ENCODE measurements at places on chromosomes 2 and 18.

DNA sequence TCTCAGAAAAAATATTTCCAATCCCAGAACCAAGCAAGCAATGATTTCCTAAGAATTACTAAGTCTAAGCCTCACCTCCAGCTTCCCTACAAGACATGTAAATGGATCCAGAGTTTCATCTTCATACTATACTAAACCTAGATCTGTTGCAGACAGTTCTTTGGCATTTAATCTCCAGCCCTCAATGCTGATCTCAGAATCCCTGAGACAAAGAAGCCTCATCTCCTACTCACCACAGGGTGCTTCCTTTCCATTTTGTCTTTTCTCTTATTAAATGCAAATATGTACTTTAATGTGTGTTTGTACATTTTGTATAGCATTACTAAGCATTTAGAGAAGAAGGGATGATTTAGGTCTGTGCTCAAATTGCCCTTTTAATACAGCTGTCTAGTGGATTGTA is 954.9 kb downstream of the TDRD15 start:
- DNase-seq: no peak

DNA sequence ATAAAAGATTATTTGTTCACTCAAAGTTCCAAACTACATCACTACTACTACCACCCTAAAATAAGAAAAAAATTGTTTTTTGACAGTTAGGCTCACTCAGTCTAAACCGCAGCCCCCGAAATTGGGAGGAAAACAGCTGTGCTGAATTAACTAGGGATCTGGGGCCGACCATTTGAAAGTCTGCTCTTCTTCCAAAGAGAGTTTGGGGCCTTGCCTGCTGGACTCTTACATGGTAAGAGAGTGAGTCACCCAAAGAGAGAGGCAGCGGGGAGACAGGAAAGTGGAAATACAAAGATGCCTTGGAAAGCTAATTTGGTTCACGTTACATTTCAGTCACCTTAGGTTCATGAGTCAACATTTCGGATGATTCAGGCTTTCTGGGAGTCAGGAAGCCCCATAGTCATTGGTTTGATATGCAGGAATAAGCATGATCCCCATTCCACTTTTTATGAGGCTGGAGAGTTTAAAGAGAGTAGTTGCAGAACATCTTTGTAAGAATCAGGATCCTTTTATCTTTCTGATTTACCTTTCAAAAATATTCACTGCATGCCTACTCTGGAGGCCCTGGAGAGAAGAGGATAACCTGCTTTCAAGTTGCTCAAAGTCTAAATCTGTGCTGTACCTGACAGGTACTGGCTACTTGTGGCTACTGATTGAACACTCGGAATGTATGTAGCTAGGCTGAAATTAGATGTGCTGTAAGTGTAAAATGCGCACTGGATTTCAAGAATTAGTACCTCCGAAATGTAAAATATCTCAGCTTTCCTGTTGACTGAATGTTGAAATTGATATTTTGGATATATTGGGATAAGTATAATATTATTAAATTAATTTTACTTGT is 995 bp upstream of the RTN4 start:
- DNase-seq: peak; percentile 95

GRCh38 chr2:85954590-85955458 is 66.0 kb upstream of the ST3GAL5 start:
- DNase-seq: peak; percentile 32

DNA sequence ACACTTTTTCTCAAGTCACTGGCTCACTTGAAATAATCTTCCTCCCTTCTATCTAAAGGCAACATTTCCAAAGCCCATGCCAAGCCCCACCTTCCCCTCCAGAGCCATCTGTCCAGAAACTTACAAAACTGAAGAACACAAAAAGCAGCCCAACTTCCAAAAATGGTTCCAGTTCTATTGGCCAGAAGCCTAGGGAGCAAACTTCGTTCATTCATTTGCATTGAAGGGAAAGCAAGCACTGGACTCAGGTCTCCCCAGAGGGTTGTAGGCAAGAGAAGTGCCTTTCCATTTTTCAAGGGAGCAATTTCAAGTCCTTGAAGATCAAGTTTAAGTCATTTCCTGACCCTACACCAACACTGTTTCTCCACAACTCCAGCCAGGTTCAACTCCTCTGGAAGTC is 585.0 kb downstream of the BCL11A start:
- DNase-seq: no peak

DNA sequence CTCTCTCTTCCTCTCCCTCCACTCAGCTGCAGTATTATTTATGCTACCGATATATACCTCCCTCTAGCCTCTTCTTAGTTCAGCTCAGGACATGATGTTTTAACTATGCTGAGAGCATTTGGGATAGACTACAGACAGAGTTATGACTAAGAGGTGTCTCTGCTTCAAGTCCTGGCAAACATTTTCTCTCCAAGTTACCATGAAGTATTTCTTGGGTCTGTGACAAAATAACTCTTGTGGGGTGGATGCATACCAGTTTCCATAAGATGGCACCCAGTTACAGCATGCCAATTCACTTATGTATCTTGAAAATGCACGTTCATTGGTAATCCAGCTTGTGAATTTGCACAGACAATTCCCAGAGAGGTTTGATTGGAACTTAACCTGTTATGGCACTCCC is 737.6 kb downstream of the SLC4A3 start:
- DNase-seq: no peak

- DNase-seq: no peak
Observed at GRCh38 chr18:23355206-23355605, 97.9 kb upstream of the RIOK3 start.

GRCh38 chr2:160139991-160140390 is 60.1 kb downstream of the ITGB6 start:
- DNase-seq: no peak

DNA sequence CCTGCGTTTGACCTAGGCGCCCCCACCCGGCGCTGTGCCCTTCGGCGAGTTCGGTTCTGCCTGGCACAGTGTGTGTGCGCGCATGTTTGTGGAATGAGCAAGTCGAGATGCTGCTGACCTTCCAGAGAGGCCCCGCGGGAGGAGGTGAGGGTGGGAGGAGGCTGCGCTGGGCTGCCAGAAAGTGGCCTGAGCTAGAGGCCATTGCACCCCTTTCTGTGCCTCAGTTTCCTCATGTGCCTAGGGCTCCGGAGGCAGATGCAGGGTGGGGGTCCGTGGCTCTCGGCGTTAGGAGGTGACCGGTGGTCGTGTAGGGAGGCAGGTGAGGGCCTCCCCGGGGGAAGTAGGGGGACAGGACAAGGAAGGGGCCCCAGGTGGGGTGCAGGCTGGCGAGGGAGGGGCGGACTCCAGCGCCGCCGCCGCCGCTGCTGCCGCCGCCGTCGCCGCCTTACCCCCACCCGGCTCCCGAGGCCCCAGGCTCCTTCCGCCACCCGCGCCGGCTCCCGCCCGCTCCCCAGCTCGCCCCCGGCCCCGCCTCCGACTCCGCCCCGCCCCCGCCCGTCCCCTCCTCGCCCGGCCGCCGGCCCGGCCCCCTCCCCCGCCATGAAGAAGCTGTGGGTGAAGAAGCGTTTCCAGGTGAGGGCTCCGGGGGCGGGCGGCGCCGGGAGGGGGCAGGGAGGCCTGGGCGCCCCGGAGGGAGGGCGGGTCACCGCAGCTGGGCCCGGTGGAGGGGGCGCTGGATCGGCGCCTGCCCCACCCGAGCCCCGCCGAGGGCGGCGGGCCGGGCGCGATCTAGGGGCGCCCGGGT is 7.0 kb downstream of the SPEG start:
- DNase-seq: peak; percentile 73

DNA sequence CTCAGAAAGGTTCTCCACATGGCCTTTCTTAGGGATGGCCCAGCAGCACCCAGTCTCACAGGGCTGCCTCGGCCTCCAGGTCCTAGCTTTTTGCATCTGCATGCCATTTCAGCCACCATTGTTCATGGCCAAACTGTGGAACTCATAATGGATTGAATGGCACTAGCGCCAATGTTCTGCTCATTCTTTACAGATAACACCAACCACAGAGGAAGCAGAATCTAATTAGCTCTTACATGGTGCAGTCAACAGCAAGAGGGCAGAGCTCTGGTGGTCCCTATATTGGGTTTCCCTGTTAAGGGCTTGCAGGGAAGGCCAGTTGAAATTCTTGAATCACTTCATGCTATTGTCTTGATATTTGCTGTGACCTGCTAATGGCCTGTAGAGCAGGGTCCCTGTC is 45.6 kb downstream of the ARL4C start:
- peak; percentile 27 for DNase-seq

DNA sequence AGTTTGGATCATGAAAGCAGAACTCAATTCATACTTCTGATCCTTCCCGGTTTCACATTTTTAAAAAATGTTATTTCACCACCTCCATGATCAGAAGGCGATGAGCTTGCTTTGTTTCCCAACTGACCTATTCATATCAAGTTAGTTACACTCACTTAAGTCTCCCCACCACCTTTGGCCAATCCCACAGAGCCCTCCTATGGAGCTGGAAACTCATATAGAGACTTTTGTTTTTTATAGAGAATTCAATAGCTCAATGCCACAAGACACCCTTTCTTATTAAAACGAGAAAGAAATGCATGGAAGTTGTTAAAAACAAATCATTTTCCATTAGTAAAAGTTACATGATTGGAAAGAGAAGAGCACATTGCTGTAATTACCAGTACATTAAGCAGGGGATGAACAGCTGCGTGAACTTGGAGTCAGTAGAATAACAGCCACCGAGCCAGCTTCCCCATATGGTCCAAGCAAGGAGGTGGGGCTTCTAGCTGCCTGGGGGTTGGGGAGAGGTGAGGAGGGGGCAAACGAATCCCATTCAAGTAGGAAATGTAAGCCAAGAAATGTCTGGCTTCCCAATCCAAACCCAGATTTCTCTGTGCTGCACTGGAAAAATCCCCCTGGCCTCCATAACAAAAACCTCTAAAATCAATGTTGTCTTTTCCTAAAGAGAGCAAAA is 614.5 kb downstream of the IRS1 start:
- no peak for DNase-seq

- DNase-seq: no peak
Observed at GRCh38 chr18:79397830-79398761, 2.4 kb downstream of the NFATC1 start.

GRCh38 chr2:3651691-3652648 is 6.0 kb upstream of the ALLC start:
- DNase-seq: peak; percentile 70

DNA sequence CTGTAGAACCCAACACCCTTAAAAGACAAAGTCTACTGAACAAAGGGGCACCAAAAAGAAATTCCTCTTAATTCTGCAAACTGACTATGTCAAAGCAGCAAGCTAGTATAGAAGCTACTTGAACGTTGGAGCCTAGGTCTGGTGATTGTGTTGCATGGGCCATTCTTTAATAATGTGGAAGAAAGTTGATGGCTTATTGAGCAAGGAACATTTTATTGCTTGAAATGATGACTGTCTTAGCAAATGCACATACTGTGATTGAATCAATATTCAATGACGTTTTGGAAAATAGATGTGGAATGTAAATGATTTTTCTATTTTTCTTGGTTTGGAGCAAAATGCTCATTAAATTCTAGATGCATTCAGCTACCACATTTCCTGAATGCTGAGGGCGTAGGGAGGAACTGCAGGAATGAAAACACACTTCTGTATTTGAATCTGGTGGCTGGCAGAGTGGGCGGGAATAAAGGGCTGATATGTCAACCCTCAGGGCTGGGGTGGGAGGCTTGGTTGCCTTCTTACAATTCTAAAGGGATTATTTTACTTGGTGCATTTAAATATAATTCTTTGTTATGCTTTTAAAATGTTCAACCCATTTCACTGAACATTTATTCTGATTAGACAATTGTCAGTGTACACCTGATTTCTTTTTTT is 26.5 kb downstream of the MYO3B start:
- DNase-seq: no peak

DNA sequence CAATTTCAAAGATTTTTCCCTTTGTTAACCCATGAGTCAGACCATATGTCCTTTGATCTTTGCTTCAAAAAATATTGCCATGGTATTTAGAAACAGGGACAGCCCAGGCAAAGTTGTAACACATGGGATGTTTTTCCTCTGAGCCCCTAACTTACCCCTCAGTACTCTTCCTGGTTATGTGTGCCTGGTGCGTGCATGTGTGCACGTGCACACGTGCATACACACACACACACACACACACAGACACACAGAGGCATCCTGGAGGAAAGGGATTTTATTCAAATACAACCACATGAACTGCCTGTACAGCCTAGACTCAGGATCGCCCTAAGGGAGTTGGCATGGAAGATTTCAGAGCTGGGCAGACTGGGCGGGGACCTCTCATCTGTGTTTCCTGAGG is 5.1 kb downstream of the AFF3 start:
- no peak for DNase-seq

DNA sequence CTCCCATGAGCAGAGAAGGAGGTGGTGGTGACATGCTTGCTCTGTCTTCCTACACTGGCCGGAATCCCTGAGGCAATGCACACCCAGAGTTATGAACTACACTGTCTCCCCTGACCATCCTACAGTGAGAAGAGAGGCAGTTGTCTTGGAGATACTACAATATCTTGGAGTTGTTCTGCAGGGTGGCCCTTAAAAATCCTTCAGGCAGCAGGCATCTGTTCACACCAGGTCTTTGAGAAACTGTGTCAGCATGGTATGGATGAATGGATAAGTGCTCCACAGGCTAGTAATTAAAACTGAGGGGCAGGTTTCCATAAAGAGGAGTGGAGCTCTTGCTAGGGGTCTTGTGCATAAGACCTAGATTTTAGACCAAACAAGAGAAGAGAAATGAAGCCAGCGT is 223.7 kb upstream of the COPS8 start:
- DNase-seq: no peak

- no peak for DNase-seq
Observed at GRCh38 chr2:205590759-205591158, 91.5 kb upstream of the NRP2 start.

- DNase-seq: no peak
Observed at GRCh38 chr2:164146441-164146840, 410.6 kb upstream of the FIGN start.

DNA sequence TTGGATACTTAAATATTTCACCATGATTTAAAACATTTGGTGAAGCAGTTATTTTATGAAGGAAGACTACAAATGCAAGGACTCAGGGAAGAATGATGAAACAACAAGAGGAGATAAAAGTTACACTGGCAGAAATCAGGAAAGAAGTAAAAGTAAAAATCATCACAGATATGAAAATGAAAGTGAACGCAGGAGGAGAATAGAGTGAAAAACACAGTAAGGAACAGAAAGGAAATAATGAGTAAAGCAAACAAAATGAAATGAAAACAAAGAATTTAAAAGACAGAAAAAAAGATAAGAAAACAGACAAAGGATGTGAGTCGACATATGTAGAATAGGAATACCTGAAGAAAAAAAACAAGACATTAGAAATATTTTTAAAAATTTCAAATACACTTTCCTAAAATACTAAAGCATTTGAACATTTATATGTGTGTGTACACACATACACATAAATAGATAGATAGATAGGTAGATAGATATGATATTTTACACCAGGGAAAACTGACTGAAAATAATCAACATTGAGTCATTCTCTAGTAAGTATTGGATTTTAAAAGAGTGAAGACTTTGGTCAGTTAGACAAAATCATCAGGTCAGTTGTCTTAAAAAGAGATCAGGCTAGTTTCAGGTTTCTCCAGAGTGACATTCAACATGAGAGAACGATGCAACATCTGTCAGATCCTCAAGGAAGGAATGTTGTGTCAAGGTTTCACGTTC is 12.1 kb upstream of the KDSR start:
- no peak for DNase-seq
